Trophoblast cell (in vitro differentiated cells and primary cell): ENCODE measurements at places on chromosomes 2 and 18.

- DNase-seq: no peak
Measured at GRCh38 chr2:112824694-112825085, 11.9 kb downstream of the IL1B start.

GRCh38 chr18:34806527-34806926 lies 96.4 kb downstream of the DTNA start:
- DNase-seq: no peak

- DNase-seq: no peak
Measured at GRCh38 chr2:133480707-133481429, 87.4 kb downstream of the NCKAP5 start.

- no peak for DNase-seq
Measured at GRCh38 chr2:138699421-138699820, 80.8 kb downstream of the NXPH2 start.

GRCh38 chr2:145811276-145812164 lies 1291.6 kb upstream of the ZEB2 start:
- no peak for DNase-seq

- DNase-seq: no peak
Measured at GRCh38 chr2:72092111-72092510, 55.6 kb downstream of the CYP26B1 start.

DNA sequence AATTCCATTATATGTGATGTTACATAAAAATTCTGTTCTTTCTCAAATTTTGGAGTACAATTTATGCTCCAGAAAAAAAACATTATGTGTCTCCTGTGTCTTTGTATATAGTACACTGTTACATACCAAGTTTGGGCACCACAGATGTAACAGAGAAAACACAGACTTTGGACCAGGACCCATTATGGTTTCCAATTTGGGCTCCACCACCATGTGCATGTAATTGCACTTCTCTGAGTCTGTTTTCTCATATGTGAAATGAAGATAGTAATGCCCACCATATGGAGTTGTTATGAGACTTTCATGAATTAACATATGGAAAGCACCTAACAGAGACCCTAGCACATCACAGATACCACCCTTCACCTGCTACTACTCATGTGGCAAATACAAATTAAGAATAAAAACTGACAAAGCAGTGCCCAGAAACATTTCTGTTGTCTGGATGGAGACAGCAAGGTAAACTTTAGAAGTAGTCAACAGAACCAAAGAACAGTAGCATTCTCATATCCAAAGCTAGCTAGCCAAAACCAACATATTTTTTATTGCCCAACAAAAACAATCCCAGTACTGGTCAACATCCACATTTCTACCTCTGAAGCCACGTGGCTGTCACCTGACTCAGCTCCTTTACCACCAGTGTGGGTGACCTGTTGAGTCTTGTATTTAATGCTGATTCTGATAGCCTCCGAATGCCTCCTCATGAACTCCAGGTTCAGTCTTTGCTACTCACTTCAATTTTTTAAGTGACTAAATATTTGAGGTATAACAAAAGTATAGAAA lies 42.9 kb downstream of the ANTXR1 start:
- DNase-seq: no peak

DNA sequence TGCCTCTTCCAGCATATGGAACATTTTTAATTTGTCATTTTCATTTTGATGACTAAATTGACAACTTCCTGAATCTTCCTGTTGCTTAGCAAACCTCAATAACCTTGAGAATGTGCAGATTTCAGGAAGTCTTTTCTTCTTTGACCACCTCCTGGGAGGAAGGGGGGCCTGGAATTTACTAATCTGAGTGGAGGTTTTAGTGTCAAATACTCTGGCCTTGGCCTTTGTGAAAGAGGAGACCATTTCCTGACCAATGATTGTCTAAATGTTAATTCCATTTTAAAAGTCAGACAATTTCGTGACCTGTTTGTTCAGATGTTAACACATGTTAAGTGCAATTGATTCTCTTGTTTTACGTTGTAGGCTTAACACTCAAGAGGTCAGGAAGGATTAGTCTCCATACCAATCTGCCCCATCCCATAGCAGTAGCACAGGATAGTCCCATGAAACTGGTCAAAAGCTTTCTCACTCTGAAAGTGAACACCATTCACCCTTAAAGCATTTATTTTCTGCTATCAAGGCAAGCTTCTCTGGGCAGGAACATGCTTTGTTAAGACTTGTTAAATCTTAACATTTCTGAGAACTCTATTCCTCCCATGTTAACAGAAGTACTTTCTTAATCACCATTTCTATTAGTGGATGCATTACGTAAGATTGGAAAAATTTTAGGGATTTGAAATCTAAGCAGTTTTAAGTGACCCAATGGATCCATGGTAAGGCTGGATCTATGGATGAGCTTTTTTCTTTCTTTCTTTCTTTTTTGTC lies 219.6 kb downstream of the RND3 start:
- no peak for DNase-seq

DNA sequence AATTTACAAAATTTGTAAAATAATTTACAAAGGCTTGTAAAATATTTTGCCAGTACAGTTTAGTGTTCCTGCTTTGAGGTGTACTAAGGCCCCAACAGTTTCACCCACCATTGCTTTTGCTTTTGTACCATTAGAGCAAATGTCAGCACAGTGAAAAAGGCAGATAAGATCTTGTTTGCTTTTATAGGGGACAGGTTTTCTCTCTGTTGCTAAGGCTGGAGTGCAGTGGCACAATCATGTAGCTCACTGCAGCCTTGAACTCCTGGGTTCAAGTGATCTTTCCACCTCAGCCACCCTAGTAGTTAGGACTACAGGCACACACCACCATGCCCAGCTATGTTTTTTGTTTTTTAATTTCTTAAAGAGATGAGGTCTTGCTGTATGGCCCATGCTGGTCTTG lies 19.6 kb upstream of the NPC1 start:
- no peak for DNase-seq

DNA sequence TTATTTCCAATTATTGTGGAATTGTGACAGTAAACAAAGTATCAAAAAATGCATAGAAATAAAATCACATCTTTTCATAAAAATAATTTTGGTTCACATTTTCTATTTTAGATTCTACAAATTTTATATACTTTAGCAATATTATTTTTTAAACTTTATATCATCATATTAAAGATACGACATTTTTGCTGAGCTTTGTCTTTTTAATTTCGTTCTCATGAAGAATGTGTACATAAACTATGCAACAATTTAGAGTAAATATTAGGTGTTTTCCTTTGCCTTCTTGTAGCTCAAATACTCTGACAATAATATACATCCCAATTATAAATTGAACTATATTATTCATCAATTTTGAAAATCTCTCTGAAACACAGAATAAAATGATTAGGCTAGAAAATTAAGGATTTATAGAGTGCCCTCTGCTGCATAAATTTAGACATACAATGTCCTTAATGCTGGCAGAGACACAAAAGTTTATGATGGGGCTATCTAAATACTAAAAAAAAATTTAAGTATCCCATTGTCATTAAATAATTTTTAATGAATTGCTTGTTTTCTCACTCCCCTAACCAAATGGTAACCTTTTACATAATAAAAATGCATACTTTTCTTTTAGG lies 45.7 kb downstream of the CCDC102B start:
- no peak for DNase-seq

- no peak for DNase-seq
Measured at GRCh38 chr18:23450022-23450421, 3.1 kb upstream of the RIOK3 start.

GRCh38 chr2:161571051-161571429 lies 53.2 kb upstream of the SLC4A10 start:
- no peak for DNase-seq

- no peak for DNase-seq
Measured at GRCh38 chr2:157930728-157931127, 54.6 kb upstream of the ACVR1 start.

DNA sequence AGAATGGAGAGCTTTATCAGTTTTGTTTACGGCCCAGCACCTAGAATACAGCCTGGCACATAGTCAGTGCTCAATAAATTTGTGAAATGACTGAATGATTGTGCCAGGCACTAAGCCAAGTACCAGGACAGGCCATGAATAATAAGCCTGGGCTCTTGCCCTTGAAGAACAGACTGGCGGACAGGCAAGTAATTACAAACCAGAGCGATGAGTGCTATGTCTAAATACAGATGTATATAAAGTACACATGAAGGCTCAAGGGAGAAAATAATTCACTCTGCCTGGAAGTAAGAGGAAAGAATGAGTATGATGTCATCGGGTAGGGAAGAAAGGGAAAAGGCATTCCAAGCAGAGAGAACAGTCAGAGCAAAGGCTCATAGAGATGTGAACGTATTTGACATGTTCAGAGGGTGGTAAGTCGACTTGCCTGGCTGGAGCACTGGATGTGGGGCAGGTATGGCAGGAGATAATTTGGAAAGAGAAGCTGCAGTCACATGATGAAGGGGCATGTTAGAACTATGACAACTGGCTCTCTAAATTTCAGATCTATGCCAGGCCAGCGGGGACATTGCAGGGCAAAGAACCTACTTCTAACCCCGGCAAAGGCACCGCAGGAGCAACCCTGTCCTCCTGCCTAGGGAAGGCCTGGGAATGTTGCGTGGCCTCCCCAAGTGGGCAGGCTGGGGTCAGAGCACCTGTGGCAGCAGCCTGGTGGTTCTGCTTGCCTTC lies 119.1 kb upstream of the STPG4 start:
- no peak for DNase-seq

- DNase-seq: no peak
Measured at GRCh38 chr2:45342-46130, 769 bp downstream of the FAM110C start.

DNA sequence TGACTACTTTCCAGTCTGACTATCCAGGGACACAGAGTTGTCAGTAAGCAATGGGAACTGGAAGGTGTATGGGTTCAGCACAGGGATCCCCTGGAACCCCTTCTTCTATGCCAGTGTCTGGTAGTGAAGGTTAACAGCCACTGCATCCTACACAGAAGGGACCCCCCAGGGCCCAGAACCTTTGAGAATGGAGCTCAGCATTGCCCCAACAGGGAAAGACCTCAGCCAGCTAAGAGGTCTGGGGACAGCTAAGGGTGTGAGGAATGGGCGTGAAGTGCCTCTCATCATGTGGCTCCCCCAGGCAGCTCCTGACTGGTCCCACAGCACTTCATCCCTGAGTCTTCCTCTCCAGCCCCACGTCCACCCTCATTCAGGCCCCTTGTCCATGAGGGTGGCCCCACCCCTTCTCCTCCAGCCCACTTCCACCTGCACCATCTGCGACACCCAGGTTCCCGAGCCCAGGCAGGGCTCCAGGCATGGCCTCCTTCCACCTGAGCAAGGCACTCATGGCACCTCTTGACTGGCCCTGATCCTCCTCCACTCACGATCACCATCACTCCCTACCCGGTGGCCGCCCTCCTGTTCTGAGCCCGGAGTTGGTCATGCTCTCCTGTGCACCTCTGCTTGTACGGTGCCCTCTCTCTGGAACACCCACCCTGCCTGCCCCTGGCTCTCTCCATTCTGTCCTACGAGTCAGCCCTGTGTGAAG lies 77.1 kb downstream of the SFXN5 start:
- DNase-seq: no peak

DNA sequence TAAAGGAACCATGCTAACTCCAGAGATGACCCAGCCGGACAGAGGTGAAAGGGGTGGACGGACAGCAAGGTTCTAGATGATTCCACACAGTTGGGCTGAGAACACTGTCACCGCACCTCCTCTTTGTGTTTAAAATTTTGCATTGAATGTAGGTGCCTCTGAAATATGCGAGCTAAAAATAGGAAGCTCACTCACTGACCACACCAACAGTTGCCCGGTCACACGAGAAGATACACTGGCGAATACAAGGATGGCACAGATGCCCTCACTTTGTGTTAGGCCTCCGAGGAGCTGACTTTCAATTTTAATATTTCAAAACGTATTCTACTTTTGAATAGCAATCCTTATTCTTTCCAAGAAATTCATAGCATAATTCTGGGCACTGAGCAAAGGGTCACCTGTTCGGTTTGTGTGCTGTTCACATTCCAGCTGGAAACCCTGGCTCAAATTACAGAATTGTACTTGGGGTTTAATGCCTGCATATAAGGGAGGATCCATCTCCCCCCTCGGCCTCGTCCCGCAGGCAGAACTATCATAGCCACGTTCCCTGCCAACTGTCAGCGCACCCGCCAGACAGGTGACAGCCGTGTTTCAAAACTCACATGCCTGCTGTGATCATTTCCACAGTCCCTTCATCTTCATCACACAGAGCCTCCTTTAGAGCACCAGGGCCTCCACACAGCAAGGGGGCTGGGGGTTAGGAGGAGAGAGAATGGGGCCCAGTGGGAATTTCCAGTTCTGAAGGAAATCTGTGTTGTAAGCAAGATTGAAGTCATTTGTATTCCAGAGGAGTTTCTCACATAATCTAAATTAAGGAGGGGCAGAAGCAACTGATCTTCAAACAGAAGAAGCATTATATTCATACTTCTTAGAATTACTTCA lies 48.2 kb downstream of the ADI1 start:
- no peak for DNase-seq

DNA sequence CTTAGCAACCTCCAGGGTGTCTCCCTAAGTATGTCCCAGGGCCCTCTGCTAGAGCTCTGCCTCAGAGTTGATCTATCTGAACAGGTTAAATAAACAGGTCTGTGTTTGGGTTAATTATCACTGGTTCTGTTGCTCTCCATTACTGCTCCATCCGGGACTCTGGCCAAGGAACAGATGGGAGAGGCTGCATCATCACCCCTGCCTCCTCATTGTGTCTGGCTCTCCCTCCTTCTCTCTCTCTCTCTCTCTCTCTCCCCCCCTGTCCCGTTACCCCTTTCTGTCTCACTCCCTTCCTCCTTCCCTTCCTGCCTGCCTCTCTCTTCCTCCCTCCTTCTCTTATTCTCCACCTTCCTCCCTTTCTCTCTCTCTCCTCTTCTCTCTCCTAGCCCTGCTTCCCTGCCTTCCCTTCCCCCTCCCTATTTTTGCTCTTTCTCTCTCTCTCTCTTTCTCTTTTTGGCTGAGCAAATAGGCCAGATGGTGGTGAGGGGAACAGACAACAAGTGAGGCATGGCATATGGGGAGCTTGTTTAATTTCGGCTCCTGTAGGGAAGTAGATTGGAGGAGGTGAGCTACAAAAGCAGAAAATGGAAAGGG lies 62.1 kb downstream of the SETBP1 start:
- no peak for DNase-seq

DNA sequence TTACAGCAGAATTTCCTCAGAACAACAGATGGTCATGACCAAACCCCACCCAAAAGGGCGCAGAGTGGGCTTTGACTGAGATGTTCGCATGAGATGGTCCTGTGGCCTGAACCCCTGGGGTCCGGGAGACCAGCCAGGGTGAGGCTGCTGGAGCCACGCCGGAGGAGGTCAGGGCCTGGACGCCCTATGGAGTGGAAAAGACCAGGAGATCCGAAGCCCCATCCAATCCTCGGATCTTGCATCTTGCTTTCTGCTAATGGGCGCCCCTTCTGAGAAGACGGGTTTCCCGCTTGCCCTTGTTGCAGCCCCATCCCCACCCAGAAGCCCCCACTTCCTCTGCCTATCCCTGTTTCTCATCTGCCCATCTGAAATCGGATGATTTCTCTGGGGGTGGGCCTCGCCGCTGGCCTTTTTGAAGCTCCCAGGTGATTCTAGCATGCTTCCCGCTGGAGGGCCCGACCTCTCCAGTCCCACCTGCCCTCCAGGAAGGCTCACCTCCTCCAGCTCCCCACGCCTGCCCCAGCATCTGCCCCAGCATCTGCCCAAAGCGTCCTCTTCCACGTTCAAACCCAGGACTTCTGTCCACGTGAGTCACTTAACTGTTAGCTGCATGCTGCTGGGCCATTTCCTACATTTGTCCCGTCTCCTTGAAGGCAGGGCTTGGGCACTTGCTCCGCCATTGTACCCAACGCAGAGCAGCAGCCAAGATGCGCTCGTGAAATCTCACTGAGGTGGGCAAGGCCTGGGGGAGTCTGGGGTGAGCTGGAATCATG lies 4.3 kb upstream of the CNDP1 start:
- no peak for DNase-seq
